SK-N-SH treated with all-trans-retinoic acid at 6 μM for 48 hours (cell line): ENCODE measurements at places on chromosomes 12 and 14.

DNA sequence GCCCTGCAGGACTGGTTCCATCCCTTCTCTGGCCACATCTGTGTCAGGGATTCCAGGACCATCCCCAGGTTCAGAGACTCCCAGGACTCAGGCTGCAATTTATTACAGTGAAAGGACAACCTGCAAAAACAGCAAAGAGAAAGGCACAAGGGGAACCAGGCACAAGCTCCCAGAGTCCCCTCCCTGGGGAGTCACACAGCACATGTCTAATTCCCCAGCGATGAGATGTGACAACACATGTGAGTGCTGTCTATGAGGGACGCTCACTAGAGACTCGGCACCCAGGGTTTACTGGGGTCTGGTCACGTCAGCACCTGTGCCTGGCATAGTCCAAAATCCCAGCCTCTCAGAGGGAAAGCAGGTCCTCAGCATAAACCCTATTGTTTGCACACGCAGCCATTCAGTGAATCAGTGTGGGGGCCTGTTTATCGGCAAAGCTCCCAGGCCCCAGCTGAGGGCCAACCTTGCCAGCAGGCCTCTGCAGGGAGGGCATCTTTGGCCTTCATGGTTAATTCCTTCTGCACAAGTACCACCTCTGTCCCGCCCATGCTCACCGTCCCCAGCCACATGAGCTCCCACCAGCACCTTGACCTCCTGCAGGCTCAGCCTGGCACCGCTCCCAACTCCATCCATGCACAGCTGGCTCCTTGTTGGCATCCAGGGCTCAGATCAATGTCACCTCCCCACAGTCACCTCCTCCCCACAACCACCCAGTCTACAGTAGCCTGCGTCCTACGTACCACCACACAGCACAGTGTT lies 198.9 kb upstream of the SFSWAP start:
- no peak for ATAC-seq

- ATAC-seq = peak; percentile 81
Observed at GRCh38 chr12:70243510-70244371, 508 bp downstream of the CNOT2 start.

- peak; percentile 30 for ATAC-seq
Observed at GRCh38 chr14:52922656-52923055, 28.2 kb downstream of the FERMT2 start.

DNA sequence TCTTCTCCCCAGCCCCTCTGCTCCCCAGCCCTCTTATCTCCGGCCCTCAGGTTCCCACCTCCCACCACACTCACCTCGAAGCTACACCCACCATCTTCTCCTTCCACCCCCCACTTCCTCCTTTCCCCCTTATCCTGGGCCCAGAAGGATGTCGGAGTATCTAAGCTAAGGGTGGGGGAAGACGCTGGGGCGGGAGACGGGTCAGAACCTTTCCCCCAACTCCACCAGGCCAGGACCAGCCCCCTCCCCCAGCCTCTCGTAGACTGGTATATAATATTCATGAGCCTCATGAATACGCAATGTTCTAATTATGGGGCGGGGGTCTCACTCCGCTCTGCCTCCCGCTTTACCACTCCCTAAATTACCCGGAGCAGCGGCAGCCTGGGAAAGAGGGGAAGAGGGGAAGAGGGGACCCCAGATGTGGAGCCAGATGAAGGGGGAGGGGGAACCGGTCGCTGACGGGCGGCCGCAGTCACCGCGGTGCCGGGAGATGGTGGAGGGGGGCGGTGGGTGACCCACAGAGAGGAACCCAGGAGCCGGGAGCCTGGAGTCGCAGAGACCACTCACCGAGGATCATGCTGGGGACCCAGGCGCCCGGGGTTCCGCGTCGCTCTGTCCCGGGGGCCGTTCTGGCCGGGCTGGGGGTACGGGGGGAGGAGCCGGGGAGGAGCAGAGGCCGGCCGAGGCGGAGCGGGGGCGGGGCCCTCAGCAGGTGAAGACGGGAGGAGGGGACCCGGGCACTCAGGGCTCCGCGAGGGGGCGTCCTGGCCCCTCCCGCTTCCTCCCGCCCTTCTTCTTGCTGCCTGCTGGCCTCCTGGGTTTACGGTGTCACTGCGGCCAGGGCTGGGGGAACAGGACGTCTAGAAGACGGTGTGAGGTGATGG lies 6.4 kb upstream of the ZNF385A start:
- peak; percentile 40 for ATAC-seq

DNA sequence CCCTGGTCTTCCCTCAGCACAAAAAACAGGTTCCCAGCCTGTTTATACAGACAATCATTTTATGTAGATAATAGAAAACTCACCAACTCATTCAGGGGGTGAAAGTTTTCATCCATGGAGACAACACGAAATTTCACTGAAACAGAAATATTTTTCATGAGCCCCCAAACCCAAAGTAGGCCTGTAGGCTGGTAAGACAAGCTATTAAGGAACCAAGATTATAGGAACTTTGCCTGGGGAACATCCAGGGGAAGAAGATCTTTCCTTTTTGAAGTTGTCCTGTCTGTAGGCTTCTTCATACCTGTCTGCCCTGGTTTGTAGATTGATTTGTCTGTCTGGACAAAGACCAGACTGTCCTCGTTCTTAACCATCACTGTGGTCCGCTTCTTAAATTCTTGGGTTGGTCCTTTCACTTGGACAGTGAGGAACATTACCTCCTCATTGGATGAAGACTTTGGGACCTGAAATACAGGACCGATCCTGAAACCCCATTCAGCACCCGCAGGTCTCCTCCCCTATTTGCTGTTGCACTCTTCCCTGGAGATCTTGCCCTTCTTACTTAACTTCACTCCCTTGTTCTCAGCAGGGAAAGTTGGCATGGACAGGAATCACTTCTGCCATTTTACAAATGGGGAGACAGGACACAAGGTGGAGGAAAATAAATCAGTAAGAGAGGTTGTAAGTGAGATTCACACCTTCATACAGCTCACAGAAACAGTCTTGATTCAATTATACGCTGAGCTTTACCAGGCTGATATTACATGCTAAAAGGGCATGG lies 3.5 kb downstream of the A2M start:
- no peak for ATAC-seq

DNA sequence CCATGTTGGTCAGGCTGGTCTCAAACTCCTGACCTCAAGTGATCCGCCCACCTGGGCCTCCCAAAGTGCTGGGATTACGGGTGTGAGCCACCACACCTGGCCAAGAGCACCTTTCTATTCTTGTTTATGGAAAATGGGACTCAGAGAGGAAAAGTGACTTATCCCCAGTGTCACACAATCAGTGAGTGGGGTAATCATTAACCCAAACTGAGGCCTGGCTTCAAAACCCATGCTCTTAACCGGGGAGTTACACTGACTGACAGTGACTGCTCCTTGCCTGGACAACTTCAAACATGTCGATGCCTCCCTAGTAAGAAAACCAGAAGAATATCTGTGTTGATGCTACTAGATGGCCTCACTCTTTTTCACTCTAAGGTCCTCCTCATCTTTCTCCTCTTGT lies 7.3 kb downstream of the CLEC7A start:
- ATAC-seq = no peak

- ATAC-seq = no peak
Observed at GRCh38 chr14:51445001-51445390, 204.9 kb downstream of the TMX1 start.

- ATAC-seq = no peak
Observed at GRCh38 chr14:105148604-105149145, 19.9 kb downstream of the JAG2 start.

- no peak for ATAC-seq
Observed at GRCh38 chr14:65940056-65940735, 527.7 kb downstream of the FUT8 start.

GRCh38 chr14:68574906-68575305 lies 218.0 kb downstream of the ZFP36L1 start:
- ATAC-seq = 0 out of 3 replicates have a peak, but pooled peaks have one; percentile 12

DNA sequence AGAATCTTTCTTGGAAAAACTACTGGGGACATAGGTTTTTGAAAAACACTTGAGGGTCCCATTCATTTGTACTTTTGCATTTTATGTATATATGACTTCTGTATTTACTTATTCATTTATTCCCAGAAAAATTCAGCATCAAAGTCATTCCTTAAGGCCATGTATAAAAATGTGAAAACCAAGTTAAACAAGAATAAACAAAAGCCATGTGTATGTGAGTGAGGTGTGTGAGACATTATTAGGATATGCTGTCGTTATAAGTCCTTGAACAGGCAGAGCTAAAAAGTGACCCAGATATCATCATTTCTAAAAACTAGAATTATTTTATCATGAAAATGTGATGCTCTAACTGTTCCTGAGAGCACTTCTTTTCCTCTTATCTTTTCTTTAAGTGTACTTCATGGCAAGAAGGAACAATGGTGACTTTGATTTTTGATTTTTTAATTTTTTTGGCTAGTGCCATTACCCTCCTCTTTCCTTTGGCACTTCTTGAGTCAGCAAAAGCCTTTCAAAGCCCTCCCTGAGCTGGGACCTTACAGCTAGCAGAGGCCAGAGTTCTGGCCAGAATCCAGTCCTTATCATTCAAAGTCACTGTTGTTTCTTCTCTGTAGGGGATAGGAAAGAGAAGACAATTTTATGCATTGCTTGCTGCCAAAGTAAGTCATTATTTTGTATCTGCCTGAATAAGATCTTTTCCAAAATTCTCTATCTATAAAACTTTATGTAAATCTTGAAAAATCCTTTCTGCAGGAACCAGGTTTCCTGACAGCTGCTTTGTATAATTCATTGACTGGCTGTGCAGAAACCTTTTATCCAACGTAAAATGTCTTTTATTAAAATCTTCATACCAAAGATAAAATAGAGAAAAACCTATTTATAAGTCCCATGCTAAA lies 419.7 kb upstream of the PRICKLE1 start:
- ATAC-seq = no peak

GRCh38 chr12:50338920-50339645 lies 55.8 kb upstream of the LIMA1 start:
- no peak for ATAC-seq

DNA sequence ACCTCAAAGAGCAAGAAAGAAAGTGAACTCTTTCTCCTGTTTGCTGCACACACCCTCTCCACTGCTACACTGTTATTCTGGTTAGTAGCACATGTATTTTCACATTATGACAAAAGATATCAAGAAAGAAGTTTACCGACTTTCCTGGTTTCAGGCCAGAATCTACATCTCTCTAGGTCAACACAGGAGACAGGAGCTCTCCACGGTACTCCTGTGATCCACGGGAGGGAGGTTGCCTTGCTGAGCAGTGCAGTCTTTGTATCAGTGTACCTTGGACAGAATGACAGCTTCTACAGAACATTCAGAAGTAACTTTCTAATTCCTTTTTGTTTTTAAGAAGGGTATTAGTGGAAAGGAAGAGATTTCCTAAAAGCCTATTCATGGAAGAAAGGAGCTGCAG lies 805.6 kb downstream of the NRXN3 start:
- 0 out of 3 replicates have a peak, but pooled peaks have one; percentile 38 for ATAC-seq

DNA sequence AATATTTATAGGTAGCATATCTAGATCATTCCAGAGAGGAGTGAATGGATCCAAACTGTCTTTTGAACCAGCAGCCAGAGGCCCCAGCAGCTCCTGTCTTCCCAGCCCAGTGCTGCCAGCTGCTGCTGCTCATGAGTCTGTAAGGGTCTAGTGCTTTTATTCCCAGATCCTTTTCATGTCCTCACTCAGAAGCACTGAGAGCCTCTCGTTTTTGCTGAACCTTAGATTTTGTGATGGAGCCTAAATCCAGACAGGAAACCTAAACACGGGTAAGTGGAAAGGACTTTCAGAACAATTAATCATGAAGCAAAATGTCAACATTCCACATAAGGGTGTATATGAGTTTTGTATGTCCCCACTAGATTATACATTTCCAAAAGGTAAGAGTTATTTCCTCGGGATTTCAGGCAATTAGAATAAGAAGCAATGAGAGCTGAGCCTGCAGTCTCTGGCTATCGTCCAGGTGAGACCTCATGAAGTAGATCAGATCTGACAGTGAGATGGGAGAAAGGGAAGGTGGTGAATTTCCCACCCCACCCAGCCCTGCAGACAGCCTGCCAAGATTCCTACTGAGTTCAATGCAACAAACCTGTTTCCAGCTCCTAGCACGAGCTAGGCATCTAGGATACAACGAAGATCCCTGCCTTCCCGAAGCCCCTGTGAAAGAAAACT lies 84.4 kb downstream of the NINJ2 start:
- no peak for ATAC-seq

GRCh38 chr14:50312734-50313054 lies 570 bp downstream of the DMAC2L start:
- peak; percentile 37 for ATAC-seq

GRCh38 chr12:46839232-46839631 lies 13.4 kb upstream of the SLC38A4 start:
- peak; percentile 45 for ATAC-seq

GRCh38 chr12:108021949-108022522 lies 107.1 kb upstream of the WSCD2 start:
- no peak for ATAC-seq

- ATAC-seq = no peak
Observed at GRCh38 chr12:94507455-94507854, 47.8 kb upstream of the CEP83 start.

GRCh38 chr14:30906752-30907658 lies 32.6 kb downstream of the COCH start:
- peak; percentile 83 for ATAC-seq

- no peak for ATAC-seq
Observed at GRCh38 chr12:22670762-22671161, 45.8 kb downstream of the ETNK1 start.

- no peak for ATAC-seq
Observed at GRCh38 chr12:22539055-22539454, 5.3 kb downstream of the C2CD5 start.

- no peak for ATAC-seq
Observed at GRCh38 chr12:45400991-45401390, 185.1 kb downstream of the ANO6 start.

DNA sequence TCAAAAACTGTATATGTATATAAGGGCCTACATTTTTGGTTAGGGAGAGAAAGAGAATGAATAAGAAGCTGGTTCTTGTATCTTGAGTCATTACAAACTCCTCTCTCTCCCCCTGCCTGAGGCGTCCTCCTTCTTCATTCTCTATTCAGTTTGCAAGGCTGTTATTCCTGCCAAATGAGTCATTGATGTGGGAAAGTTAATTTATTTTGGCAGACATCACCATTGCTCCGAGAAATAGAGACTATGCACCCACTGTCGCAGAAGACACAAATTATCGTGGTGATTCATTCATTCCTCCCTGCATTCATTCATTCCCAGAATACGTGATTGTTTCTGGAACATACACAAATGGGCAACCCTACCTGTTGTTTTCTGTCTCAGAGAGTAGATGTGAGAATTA lies 112.5 kb upstream of the MED13L start:
- peak; percentile 82 for ATAC-seq
